ENCODE measurements at places on chromosomes 5 and 9.

- DNase-seq, result no peak
Observed at GRCh38 chr9:82677086-82677485, 385.9 kb downstream of the RASEF start.

GRCh38 chr5:34667705-34668104, 11.6 kb downstream of the RAI14 start:
- DNase-seq, result no peak

- DNase-seq, result no peak
Observed at GRCh38 chr9:13035822-13036221, 243.7 kb downstream of the MPDZ start.

- no peak for DNase-seq
Observed at GRCh38 chr5:106258591-106259125, 1412.1 kb downstream of the EFNA5 start.

- no peak for DNase-seq
Observed at GRCh38 chr5:71705421-71705820, 13.7 kb upstream of the CARTPT start.

DNA sequence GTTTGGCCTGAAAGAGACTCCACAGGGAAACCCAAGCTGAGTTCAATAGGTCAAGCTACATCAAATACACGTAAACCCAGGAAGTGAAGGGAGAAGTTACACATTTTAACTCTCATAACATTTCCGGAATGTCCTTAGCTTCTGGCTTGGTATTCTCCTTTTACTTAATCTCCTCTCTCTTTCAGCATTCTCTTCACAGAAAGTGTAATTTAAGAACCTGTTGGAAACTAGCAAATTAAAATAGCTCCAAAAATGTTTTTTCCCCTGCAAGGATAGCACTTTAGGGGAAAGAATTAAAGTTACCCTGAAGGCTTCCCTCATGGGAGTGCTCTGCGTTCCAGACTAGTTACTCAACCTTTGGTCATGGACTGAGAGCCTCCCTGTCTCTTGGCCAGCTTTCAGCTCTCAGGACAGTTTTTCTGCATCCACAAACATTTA, 292.7 kb upstream of the TARS1 start:
- DNase-seq, result no peak
